ENCODE measurements at places on chromosomes 3 and 15.

- no peak for DNase-seq
- H3K4me1 ChIP-seq = no peaks in the 10 kb centered on the region
- no peaks in the 10 kb centered on the region for H3K36me3 ChIP-seq
- H3K4me3 ChIP-seq = no peak overlapping the region
- H3K27ac ChIP-seq = no peak overlapping the region
These were observed 348.5 kb downstream of the FEZF2 start for GRCh38 chr3:62024882-62025281.

GRCh38 chr3:72847282-72847681, 963 bp downstream of the SHQ1 start:
- no peak overlapping the region for H3K27ac ChIP-seq
- H3K27me3 ChIP-seq = no peaks in the 10 kb centered on the region
- peaks cover 19% of the 10 kb centered on the region for H3K4me1 ChIP-seq
- H3K36me3 ChIP-seq = no peaks in the 10 kb centered on the region
- peak overlapping the region; percentile 98 for H3K4me3 ChIP-seq

GRCh38 chr15:58444658-58445332, 13.0 kb downstream of the LIPC start:
- no peaks in the 10 kb centered on the region for H3K27me3 ChIP-seq
- H3K4me1 ChIP-seq = no peaks in the 10 kb centered on the region
- H3K27ac ChIP-seq = no peak overlapping the region
- H3K4me3 ChIP-seq = no peak overlapping the region
- no peak for DNase-seq
- no peaks in the 10 kb centered on the region for H3K36me3 ChIP-seq

- H3K36me3 ChIP-seq = no peaks in the 10 kb centered on the region
- H3K4me1 ChIP-seq = no peaks in the 10 kb centered on the region
- H3K4me3 ChIP-seq = no peak overlapping the region
These were observed 108.1 kb upstream of the ZBTB20 start for GRCh38 chr3:115255197-115255585.

DNA sequence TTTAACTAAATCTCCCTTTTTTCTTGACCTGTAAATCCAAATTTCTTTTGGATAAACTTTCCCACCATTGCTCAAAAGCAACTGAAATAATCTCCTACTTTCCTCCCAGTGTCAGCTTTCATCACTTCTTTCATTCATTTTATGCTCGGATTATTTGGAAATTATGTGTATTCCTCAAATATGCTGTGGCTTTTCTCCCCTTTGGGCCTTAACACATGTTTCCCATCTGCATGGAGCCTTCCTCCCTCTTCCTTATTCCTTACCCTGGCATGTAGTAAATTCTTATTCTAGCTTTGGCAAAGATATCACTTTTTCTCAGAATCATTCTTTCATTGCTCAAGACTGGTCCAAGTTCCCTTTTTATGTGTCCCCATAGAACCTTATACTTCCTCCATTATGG, 41.8 kb upstream of the TUSC7 start:
- no peaks in the 10 kb centered on the region for H3K27me3 ChIP-seq
- no peaks in the 10 kb centered on the region for H3K4me1 ChIP-seq
- no peak overlapping the region for H3K27ac ChIP-seq
- no peak for DNase-seq

DNA sequence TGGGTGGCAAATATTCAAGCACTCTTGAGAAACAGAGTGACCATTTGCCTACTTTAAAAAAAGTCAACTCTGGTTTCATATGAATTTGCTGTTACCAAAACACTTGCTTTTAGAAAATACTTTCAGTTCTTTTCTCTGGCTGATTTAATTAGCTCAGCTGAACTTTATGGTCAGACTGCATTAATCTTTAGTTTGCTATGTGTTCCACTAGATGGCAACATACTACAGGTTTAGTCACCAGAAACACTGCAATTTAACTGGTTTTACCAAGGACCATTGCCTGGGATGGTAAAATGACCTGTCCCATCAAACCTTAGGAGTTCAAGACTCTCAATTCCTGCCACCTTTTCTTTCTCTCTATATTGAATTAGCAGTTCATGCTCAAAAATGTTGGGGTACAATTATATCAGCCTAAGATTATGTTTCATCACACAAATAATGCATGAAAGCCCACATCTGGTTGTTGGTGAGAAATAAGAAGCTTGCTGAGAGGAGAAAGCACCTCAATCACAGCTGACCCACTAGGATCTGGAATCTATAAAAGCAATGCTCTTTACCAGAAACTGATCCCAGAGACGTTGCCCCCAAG, 14.2 kb downstream of the EIF4E3 start:
- H3K4me1 ChIP-seq = peaks cover 12% of the 10 kb centered on the region
- H3K36me3 ChIP-seq = no peaks in the 10 kb centered on the region
- no peaks in the 10 kb centered on the region for H3K27me3 ChIP-seq
- DNase-seq = no peak
- no peak overlapping the region for H3K27ac ChIP-seq
- no peak overlapping the region for H3K4me3 ChIP-seq

DNA sequence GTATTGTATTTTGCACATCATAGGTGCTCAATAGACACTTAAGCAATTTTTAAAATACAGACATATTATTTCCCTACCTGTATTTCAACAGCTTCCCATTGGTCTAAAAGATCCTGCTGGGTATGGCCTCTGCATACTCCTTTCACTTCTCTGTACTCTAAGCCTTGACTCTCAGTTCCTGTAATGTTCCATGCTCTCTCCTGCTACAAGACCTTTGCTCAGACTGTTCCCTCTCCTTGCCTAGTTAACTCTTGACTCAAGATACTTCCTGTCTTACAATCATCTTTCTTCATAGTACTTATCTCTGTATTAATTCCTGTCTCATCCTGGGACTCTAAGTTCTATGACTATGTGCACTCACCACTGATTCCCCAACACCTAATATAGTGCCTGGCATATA, 1.7 kb downstream of the SCN11A start:
- peaks cover 10% of the 10 kb centered on the region for H3K4me1 ChIP-seq
- H3K36me3 ChIP-seq = no peaks in the 10 kb centered on the region
- peak overlapping the region; percentile 95 for H3K27ac ChIP-seq
- DNase-seq = no peak
- no peaks in the 10 kb centered on the region for H3K27me3 ChIP-seq

DNA sequence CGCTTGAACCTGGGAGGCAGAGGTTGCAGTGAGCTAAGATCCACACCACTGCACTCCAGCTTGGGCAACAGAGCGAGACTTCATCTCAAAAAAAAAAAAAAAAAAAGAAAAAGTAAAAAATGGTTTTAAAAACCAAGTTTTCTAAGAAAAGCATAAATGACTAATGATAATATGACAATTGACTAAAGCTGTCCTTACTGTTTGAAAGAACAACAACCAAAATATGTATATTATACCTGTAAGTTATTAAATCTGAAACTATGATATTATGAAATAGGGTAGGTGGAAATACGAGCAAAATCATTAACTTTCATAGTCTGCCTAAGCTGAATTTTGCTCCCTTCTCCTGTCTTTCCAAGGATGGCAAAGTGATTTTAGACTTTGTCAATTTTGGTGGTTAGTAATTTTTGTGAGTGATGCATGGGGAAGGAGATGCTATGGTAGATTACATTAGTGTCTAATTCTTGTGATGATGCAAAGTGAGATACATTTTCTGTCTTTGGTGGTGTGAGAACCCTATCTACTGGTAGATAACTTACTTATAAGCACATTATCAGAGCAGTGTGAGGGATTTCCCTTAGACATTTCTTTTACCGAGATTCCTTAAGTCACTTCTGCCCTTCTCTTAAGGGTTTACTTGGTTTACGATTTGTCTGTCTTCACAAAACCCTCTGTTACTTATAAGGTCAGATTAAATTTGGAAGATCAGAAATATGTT, 10.6 kb upstream of the CHD2 start:
- peak overlapping the region; percentile 84 for H3K27ac ChIP-seq
- DNase-seq = no peak
- no peak overlapping the region for H3K4me3 ChIP-seq
- peaks cover 70% of the 10 kb centered on the region for H3K4me1 ChIP-seq
- no peaks in the 10 kb centered on the region for H3K36me3 ChIP-seq

GRCh38 chr3:167843481-167843880, 108.0 kb downstream of the SERPINI1 start:
- H3K27ac ChIP-seq = no peak overlapping the region
- H3K4me3 ChIP-seq = no peak overlapping the region
- DNase-seq = no peak
- peaks cover 3% of the 10 kb centered on the region for H3K27me3 ChIP-seq

DNA sequence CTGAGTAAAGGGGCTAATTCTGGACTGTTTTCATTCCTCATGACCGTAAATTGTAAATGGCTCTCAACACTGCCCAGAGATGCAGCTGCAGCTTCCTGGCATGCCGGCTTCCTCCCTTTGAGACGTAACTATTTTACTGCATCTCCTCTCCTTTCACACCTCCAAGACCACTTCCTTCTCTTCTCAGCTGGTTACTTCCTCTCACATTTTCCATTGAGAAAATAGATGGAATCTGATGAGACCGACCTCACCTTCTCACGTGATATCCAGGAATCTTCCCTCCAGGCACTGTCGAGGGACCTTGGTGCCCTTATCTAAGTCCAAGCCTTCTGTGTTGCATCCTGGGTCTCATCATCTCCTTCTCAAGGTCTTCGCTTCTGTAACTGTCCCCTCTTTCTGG, 12.7 kb downstream of the LYSMD4 start:
- peak; percentile 14 for DNase-seq
- H3K36me3 ChIP-seq = peaks cover 2% of the 10 kb centered on the region
- no peak overlapping the region for H3K27ac ChIP-seq
- H3K27me3 ChIP-seq = no peaks in the 10 kb centered on the region

- H3K27me3 ChIP-seq = peaks cover 26% of the 10 kb centered on the region
- H3K36me3 ChIP-seq = no peaks in the 10 kb centered on the region
- H3K27ac ChIP-seq = no peak overlapping the region
- no peak overlapping the region for H3K4me3 ChIP-seq
- DNase-seq = no peak
- peaks cover 8% of the 10 kb centered on the region for H3K4me1 ChIP-seq
These were observed 2.8 kb downstream of the CLSTN2 start for GRCh38 chr3:139937674-139938279.

- DNase-seq = no peak
- no peak overlapping the region for H3K27ac ChIP-seq
- no peaks in the 10 kb centered on the region for H3K27me3 ChIP-seq
- H3K4me1 ChIP-seq = peaks cover 4% of the 10 kb centered on the region
These were observed 42.9 kb downstream of the TIMP4 start for GRCh38 chr3:12115849-12116248.

DNA sequence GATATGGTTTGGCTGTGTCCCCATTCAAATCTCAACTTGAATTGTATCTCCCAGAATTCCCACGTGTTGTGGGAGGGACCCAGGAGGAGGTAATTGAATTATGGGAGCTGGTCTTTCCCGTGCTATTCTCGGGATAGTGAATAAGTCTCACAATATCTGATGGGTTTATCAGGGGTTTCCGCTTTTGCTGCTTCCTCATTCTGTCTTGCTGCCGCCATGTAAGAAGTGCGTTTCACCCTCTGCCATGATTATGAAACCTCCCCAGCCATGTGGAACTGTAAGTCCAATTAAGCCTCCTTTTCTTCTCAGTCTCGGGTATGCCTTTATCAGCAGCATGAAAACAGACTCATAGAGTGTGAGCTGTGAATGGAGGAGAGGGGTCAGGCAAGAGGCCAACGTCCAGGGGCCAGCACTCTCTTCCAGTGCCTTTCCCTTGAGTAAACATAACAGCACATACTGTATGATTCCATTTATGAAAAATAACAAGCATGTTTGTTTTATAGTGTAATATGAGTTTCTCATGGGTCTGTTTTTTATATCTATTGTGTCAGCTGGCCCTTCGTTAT, 16.3 kb upstream of the LCTL start:
- H3K4me1 ChIP-seq = no peaks in the 10 kb centered on the region
- no peak overlapping the region for H3K27ac ChIP-seq
- peaks cover 6% of the 10 kb centered on the region for H3K27me3 ChIP-seq
- no peak overlapping the region for H3K4me3 ChIP-seq

- H3K4me1 ChIP-seq = no peaks in the 10 kb centered on the region
- H3K27me3 ChIP-seq = peaks cover 9% of the 10 kb centered on the region
These were observed 193.0 kb downstream of the RORA start for GRCh38 chr15:61036136-61036535.

DNA sequence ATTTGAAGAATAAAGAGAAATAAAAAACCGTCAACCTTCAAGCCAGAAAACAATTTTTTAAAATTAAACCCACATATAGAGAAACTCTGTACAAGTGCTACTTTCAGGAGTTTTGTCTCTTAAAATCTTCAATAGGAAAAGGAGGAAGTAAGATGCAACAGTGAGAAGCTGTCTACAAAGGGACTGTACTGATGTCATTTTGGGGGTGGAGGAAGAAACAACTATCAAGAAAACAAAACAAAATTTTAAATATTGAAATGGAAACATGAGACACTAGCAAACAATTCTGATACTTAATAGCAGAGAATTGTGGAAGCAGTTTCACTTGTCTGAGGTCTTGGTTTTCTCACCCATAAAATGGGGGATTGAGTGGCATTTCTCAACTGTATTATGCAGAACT, 84.4 kb downstream of the SLMAP start:
- no peak for DNase-seq
- H3K4me3 ChIP-seq = no peak overlapping the region
- no peaks in the 10 kb centered on the region for H3K36me3 ChIP-seq
- H3K4me1 ChIP-seq = no peaks in the 10 kb centered on the region
- no peak overlapping the region for H3K27ac ChIP-seq

DNA sequence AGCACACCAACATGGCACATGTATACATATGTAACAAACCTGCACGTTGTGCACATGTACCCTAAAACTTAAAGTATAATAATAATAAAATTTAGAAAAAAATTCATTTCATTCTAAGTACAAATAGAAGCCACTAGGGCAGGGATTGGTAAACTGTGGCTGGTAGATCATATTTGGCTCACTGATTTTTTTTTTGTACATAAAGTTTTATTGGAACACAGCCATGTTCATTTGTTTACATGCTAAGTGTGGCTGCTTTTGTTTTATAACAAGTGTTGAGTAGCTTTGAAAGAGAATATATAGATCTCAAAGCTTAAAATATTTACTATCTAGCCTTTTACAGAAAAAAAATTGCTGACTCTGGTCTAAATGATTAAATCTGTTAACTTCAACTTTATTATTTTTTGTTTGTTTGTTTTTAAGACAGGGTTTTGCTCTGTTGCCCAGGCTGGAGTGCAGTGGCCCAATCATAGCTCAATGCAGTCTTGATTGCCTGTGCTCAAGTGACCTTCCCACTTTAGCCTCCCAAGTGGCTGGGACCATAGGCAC, 32.8 kb downstream of the SLC30A4 start:
- no peak for DNase-seq
- peaks cover 2% of the 10 kb centered on the region for H3K36me3 ChIP-seq
- no peak overlapping the region for H3K27ac ChIP-seq
- H3K4me3 ChIP-seq = no peak overlapping the region
- H3K27me3 ChIP-seq = no peaks in the 10 kb centered on the region

DNA sequence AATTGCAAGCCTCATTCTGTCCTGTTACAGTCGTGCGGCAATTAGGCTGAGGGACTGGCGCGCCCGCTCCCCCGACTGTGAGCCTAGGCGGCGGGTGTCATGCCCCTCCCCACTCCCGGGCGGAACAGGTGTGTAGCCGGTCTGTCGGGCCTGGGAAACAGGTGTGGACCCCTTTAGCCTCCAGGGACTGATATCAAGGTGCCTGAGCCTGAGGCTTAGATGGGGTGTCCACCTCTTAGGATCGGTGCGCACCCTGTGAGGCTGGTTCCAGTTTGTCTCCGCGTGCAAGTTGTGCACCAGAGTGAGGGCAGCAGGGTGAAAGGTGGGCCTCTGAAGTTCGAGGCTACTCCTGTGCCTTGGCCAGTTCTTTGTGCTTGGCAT, 686 bp downstream of the VPS8 start:
- H3K36me3 ChIP-seq = no peaks in the 10 kb centered on the region
- peaks cover 57% of the 10 kb centered on the region for H3K4me1 ChIP-seq
- H3K27me3 ChIP-seq = no peaks in the 10 kb centered on the region
- peak overlapping the region; percentile 65 for H3K27ac ChIP-seq
- DNase-seq = peak; percentile 13
- peak overlapping the region; percentile 88 for H3K4me3 ChIP-seq
